ENCODE measurements at places on chromosomes 6 and 20.

GRCh38 chr6:50965495-50965894 is 146.8 kb downstream of the TFAP2B start:
- no peak for DNase-seq

- DNase-seq = no peak
Observed at GRCh38 chr6:144723431-144723830, 438.3 kb downstream of the UTRN start.

DNA sequence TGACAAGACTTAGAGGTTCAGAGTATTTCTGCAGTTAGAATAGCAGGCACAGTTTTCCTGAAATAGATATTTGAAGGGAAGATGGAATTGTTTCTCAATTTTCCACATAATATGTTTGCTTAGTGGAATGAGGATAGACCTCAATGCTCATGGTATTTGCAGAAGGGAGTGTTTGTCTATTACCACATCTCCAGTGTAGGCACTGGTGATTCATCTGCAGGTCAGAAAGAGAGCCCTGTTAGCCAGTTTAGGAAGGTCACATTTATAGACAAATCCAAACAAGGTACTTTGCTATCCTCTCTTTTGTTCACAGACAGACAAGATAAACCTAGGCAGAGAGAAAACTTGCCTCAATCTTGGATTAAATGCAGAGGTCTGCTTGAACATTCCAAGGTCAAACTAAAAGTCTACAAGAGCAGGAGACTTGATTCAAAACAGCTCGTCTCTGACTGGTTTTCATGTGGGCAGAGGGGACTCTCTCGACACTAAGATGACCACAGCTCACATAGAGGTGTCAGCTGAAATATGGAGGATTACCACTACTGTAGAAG is 22.8 kb downstream of the ISM1 start:
- DNase-seq = no peak

DNA sequence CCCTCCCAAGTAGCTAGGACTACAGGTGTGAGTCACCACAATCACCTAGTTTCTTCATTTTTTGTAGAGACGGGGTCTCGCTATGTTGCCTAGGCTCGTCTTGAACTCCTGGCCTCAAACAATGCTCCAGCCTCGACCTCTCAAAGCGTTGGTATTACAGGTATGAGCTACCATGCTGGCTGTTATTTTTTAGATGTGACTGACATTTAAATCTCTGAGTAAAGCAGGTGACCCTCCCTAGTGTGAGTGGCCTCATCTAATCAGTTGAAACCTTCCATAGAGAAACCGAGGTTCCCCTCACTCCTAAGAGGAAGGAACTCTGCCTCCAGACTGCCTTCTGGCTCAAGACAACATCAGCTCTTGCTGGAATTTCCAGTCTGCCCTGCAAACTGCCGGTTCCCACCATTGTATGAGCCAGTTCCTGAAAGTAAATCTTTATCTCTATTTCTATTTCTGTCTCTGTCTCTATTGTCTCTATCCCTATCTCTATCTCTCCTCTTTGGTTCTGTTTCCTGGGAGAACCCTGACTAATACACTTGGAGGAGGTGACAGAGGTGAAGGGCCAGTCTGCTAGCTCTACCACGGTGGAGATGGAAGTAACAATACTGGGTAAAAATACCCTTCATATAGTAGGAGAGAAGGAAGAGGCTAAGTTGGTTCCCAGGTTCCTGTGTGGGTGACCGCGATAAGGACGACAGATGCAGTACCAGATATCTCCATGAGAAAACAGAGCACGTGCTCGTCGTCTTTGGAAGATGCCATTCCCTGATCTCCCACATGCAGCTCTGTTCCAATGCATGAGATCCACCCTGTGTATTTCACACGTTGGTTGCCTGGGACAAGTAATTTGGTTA is 81.0 kb downstream of the MYB start:
- no peak for DNase-seq

GRCh38 chr6:38499529-38500096 is 140.1 kb downstream of the BTBD9 start:
- no peak for DNase-seq

DNA sequence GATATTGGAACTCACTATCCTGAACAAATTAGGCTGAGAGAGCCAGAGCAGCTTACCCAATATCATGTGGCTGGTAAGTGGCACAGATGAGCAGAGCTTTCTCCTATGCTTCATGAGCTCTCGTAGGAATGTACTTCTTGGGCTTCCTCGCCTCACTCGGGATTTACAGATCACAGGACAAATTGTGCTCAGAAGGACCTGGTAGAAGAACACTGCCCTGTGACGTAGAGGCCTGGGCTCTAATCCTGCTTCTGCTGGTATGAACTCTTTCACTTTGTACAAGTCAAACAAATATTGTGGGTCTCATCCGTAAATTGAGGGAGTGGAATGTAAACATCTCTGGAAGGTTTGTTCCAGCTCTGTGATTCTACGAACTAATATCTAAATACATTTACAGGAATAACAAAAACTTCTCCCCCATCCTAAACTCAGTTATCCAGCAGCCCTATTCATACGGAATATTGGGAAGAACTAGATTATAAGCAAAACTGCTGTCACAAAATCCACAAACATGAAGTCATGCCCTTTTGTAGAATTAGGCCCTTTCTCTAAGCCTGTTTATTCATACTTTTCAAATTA is 187.6 kb downstream of the CLIC5 start:
- DNase-seq = no peak

DNA sequence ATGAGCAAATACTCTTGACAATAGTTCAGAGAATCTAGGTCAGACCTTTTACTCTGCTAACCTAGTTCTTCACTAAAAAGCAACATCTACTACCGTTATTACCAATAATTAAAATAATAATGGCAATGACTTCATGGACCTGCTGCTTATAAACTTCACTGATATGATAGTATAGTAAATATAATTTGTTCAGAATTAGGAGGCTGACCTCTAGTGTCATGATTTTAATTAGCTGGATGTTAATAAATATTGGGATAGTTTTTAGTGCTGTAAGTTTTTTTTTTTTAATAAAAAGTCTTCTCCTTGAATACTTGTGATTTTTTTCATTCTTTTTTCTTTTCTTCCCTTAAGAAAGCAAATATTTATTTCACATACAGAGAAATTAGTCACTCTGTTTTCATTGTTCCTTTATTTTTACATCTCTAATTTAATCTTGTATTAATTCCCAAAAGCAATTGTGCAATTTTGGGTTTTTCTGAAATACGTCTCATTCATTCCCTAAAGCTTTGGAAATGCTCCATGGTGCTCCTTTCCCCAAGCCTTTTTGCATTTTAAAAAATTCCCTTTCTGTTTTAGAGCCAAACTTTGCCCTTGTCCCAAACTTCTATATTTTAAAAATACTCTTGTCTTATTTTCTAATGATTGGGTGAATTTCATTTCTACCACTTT is 46.6 kb upstream of the UST start:
- no peak for DNase-seq

- DNase-seq = no peak
Observed at GRCh38 chr6:78693835-78694234, 173.5 kb upstream of the IRAK1BP1 start.

DNA sequence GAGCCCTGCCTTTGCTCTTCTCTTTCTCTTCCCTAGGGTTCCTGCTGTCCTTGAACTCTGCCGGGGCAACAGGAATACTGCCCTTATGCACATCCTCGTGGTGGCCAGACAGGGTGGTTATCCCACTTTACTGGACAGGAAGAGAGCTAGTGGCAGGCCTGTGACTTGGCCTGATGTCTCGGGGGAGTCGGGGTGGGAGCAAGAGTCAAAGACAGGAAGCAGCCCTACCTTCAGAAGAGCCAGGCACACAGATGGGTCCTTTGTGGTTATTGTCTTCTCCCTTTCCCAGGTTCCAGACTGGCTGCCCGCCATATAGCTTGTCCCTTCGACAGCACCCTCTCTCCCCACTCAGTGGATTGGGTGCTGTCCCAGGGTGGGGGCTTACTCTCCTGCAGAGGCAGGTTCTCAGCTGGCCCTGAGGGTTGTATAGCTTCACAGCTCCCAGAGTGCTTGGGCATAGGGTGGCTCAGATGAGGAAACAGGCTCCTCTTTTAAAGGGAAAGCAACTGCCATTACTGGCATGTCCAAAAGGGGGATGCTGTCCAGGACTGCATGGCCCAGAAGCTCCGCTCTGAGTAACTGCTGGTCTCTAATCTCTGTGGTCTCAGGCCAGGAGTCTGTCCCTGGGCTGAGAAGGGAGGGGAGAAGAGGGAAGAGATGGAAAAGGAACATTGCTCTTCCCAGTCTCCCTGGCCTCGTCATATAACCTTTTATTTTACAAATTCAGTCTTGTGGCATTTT is 17.3 kb downstream of the PLCG1 start:
- DNase-seq = no peak

DNA sequence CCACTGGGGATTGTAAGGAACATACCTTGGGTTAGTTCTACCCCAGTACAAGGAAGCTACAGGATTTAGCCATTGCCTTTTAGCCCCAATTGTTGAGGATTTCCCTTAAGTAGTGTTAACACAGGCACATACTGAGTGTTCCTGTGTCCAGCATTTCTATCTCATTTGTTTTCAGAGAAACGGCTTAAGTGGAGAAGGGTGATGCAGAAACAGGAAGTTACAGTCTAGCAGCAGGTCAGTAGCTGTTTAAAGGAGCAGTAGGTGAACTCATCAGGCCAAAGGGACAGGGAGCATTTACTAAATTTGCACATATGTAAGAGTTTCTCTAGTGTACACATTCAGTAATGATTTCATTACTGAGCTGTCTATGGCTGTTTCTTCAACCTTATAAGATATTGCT is 644.2 kb upstream of the GJE1 start:
- no peak for DNase-seq

- no peak for DNase-seq
Observed at GRCh38 chr6:7313505-7314165, 636 bp upstream of the SSR1 start.

GRCh38 chr20:36179170-36179945 is 24.8 kb downstream of the EPB41L1 start:
- DNase-seq = no peak

- no peak for DNase-seq
Observed at GRCh38 chr6:132751306-132751705, 6.4 kb downstream of the VNN2 start.

DNA sequence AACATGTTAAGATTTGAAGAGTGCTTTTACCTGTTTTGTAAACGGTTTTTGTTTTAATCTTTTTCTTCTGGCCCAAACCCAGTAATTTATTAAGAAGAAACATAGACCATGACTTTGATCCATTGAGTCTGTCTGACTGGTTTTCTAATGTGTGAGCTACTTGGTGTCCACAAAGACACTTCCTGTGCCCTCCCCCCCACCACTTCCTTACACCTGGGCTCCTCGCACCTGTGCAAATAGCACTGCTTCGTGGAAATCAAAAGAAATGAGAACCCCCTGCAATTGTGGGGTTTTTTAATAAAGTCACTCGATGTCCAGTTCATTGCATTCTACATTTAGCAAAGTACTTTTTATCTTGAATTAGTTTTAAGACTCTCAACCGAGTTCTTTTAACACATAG is 65.5 kb downstream of the SMOC2 start:
- DNase-seq = no peak

DNA sequence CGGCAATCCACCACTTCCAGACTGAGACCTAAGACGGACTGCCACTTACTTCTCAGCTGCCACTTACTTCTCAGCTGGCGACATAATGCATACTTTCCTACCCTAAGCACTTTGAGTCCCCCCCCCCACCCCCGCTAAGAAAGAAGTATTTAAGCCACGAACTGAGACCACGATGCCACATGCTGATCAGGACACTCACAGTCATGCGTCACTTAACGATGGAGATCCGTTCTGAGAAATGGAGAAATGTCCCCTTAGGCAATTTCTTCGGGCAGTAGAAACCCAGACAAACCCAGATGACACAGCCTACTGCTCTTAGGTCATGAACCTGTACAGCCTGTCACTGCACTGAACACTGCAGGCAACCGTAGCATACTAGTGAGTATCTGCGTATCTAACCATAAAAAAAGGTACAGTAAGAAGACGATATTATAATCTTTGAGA is 690 bp downstream of the IFNGR1 start:
- DNase-seq = peak; percentile 67

GRCh38 chr6:22949967-22950366 is 380.6 kb downstream of the HDGFL1 start:
- no peak for DNase-seq

- no peak for DNase-seq
Observed at GRCh38 chr6:91020744-91021143, 433.9 kb upstream of the MAP3K7 start.

DNA sequence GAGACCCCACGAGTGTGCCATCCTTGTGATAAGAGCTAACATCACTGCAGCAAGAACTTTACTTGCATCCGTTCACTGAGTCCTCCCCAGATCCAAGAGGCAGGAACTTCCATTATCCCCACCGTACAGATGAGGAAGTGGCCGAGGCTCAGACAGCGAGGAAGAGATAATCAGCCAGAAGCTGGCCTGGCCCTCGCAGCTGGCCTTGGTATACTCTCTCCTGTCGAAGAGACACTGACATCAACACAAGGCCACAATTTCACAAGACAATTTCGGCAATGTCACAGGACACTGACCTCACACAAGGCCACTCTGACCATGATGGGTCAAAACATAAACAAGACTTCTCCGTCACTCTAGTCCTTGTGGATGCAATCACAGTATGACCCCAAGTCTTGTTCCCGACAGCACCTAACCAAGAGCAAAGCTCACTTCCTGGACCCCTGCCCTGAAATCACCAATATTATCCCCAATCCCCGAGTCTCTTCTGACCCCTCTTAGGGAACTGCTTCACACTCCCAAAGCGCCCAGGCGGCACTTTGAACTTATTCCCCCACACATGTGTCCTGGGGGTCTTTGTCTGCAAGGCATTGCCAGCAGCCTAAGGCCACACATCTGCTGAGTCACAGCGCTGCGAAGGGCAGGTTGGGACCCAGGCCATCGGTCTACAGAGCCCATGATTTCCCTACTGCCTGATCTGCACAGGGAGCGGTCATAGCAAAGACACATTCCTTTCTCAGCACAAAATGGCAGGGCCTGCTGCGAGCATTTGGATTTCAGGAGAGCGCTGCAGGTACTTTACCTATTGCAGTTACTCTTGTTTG is 14.8 kb upstream of the VAPB start:
- DNase-seq = no peak

GRCh38 chr6:26420688-26421171 is 18.7 kb downstream of the BTN3A1 start:
- DNase-seq = no peak

- no peak for DNase-seq
Observed at GRCh38 chr6:110089323-110089722, 90.1 kb downstream of the WASF1 start.

GRCh38 chr6:98840385-98840784 is 6.0 kb downstream of the POU3F2 start:
- no peak for DNase-seq

GRCh38 chr20:18775633-18776032 is 38.0 kb upstream of the SCP2D1 start:
- no peak for DNase-seq

DNA sequence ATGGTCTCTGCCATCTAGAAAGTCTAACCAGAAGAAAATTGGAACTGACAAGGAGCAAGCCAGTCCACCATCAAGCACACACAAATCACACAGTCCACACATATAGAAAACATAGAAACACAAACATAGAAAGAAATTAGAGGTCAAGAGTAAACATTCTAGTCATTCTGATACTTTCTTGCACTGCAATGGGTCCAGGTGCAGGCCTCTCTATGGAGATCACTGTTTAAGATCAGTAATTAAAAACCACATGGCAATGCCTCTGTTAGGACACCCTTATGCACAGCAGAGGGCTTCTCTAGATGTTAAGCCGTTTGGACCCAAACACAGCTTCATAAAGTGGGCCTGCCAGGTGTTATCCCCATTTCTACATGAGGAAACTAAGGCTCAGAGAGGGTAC is 42.8 kb upstream of the SLC22A23 start:
- DNase-seq = no peak

GRCh38 chr6:128474481-128474880 is 45.9 kb downstream of the PTPRK start:
- no peak for DNase-seq

- no peak for DNase-seq
Observed at GRCh38 chr20:59729506-59729905, 125.2 kb downstream of the PHACTR3 start.

All from psoas muscle (tissue), 8 donors.